Osteoblast (primary cell): ENCODE measurements at places on chromosomes 3 and 15.

- no peak for DNase-seq
These were observed 83.2 kb downstream of the NFKBIZ start for GRCh38 chr3:101932326-101933068.

DNA sequence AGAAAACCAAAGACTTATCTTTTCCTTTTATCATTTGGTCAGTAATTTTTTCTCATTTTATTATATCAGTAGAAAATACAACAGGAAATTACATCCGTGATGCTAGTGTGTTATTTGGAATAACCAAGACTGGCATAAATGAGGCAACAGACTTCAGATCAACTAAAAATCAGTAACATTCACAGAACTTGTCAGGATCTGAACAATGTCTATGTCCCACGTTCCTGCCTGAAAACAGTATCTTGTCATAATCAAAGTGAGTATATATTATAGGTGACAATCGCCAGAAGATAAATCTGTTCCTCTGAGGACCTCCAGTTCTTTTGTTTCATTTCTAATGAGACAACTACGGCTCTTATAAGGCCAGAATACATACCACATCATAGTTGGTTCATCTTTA lies 41.8 kb downstream of the MYH15 start:
- DNase-seq = no peak

DNA sequence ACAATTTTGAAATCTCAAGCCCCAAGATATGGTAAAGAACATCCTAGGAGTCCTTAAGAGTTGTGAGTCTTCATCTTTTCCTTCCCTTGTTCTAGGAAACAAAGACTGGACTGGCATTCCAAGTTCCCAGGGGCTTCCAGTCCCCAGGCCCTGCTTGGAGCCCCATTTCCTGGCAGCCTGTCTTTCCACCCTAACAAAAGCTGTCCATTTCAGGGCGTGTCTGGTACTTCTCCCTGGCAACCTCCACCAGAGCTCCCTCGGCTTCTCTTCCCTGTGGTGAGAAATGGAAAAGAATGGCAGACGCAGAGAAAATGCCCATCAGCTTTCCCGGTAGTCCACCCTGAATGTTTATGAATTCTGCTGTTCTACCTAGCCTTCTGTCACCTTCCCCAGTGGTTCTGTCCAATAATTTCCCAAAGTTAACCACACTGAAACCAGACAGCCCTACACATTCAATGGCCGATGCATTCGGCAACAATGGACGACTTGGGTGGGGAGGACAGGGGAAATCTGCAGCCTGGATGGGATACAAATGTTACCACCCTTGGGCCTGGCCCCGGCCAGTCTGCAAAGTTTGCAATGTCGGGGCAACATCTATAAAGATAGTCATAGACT lies 6.8 kb downstream of the RAB6B start:
- DNase-seq = no peak

DNA sequence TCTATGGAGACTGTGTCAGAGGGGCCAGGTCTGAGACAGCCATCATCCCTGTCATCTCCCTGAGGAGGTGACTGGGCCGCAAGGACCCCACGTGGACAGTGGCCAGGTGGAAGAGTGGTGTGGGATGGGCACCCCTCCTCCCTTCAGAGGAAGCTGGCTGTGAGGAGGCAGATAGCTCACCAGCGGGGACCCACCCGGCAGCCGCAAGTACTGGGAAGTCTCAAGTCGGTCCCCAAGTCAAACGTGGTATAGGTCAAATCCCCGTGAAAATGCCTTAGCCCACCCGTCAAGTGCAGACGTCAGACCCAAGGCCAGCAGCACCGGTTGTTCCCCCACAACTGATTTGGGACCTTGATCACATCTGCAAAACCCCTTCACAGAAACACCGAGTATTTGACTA lies 12.3 kb upstream of the KLF13 start:
- no peak for DNase-seq

DNA sequence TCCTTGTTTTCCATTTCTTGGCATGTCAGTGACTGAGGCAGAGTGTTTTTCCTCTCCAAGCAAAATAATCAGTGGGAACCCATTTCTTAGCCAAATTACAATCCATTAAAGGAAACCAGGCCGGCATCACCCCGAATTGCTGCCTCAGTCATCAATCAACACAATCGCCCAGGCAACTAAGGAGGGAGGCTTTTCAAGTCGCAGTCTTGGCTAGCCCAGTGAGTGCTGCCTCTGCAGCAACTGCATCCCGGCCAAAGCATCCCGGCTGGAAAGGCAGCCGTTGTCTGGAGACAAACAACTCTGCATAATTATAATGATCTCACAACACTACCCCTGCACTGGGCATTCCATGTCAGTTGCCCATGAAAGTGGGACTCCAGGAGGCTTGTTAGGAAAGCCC lies 213.5 kb upstream of the PRICKLE2 start:
- no peak for DNase-seq

GRCh38 chr3:168889666-168890065 lies 773.8 kb downstream of the MECOM start:
- no peak for DNase-seq

GRCh38 chr3:126537730-126538281 lies 13.9 kb downstream of the CHST13 start:
- no peak for DNase-seq

- no peak for DNase-seq
These were observed 1.3 kb upstream of the UNC13C start for GRCh38 chr15:53976844-53977392.

- DNase-seq = no peak
These were observed 247.5 kb downstream of the MBNL1 start for GRCh38 chr3:152516216-152516615.

DNA sequence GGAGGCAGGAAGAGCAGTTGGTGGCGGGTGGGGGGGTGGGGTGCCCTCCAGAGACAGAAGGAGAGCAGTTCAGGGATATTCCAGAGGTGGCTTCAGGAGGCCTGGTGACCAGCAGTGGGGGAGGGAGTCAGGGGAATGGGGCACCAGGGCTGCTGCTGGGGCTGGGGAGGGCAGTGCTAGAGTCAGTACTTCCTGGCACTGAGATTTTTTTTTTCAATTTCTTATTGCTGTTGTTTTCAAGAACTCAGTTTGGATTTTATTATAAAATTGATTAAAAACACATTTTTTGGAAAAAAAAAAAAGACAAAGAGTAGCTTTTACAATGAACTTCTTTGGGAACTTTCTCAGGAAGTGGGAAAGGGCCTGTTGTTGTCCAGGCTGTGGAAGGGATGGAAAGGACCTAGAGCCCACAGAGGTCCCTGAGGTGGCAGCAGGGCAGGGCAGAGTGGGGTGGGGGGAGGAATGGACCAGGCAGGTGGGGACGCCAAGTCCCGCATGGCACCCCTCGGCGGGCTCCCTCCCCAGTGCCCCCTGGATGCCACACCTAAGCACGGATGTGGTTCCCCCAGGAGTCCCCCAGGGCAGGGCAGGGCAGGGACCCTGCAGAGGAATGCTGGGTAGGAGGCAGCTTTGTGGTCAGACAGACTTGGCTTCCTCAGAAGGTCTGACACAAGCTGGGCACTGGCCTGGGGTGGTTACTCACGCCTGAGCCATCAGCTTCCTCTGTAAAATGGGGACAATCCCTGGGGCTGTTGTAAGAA lies 8.5 kb upstream of the ANPEP start:
- DNase-seq = peak; percentile 89

- DNase-seq = no peak
These were observed 122.8 kb downstream of the CACNA1D start for GRCh38 chr3:53616971-53617892.

DNA sequence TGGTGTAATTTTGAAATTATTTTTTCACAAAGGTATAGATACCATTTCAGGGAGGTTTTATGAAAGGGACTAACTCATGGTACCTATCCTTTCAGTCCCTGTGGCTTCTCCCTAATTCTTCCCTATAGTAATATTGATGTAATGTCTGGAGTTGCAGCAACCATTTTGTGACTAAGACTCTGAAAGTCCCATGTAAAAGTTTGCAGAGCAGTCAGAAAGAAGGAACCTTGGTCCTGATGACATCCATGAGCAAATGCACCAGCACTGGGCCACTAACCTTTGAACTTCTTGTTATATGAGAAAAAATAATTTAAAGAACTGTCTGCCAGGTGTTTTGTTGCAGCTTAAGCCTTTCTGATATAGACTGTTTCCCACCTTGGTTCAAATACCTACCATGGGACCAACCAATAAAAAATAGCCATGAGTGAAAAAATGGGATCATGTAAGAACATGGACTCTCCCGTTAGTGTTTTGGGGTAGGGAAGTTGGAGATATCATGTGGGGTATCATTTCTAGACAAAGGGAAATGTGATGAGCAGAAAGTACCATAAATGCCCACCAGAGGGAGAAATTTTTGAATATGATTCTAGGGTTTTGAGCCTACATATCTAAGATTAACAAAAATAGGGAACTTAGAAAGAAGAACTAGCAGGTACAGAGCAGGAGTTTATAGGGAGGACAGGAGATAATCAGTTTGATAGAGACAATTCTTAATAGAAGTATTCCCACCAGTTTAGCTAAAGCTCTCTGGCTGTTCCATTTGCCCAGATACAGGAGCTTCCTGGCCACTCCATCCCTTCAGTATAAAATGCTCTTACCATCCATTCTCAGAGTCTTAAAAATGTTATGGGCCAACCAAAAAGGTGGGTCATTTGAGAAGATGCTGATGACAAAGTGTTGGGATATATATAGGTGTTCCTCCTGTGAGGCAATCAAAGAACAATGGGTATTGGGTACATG lies 3.4 kb upstream of the CPOX start:
- DNase-seq = peak; percentile 65

DNA sequence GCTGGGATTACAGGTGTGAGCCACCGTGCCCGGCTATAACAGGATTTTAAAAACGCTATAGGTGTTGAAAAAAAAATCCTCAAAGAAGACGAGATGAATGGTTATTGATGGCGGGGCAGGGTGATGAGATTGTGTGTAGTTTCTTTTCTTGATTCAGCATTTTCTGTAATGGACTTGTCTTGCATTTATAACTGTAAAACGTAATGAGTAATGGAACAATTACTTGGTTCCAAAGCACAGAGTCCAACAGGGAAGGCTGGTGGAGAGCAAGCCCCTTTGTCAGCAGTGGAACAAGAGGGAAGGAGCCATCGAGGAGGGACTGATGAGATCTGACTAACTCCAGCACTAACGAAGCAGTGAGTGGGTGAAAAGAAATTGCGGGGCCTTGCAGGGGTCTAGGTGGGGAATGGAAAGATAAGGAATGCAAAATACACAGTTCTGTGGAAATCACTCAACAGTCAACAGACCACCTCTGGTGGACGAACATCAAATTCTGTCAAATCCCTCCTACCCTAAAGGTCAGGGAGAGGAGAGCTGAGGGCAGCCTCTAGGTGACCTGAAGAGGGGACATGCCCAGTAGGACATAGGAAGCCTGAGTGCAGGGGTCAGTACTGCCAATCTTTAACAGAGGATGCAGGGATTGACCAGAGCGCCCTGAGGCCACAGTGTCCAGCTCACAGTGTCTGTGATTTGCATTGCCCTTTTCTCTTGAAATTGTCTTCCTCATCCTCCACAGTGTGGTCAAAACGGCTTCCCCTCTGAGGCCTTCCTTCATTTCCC lies 23.1 kb upstream of the CDCP1 start:
- no peak for DNase-seq

DNA sequence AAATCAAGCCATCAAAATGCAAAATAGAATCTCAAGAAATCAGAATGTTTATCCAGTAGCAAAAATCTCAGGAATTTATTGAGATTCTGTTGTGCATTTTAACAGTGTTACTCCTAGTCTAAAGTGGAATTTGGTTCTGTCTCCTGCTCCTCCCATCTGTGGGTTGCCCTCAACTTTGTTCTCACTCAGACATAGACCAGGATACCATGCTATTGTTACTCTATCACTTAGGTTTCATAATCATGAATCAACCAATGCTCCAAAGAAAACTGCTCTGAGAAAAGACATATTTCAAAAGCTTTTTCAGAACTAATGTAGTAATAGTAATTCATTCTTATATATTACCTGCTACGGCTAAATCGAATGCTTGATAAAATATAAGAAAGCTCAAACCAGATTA lies 274.7 kb downstream of the RBMS3 start:
- no peak for DNase-seq

GRCh38 chr15:40716165-40716564 lies 21.2 kb downstream of the RAD51 start:
- DNase-seq = no peak

- DNase-seq = no peak
These were observed 78.3 kb downstream of the FMN1 start for GRCh38 chr15:33116198-33116597.

GRCh38 chr3:170079536-170080165 lies 41.9 kb downstream of the GPR160 start:
- no peak for DNase-seq
